ENCODE measurements at places on chromosomes 2 and 18. TPM values are rescaled to one million over a fixed set of nuclear protein-coding genes. Genes with fewer than 3 reads are reported as not detected.
A peak's percentile ranks its signal among the peaks of the same experiment; 100 is the strongest.

- H3K4me3 ChIP-seq: no peak overlapping the region
- no peaks in the 10 kb centered on the region for H3K36me3 ChIP-seq
- H3K27me3 ChIP-seq: no peaks in the 10 kb centered on the region
- no peak for DNase-seq
- H3K4me1 ChIP-seq: no peaks in the 10 kb centered on the region
These were observed 45.1 kb upstream of the LRP1B start for GRCh38 chr2:142175813-142176338.

GRCh38 chr2:118800736-118801135 is 46.7 kb downstream of the EN1 start:
- no peak for DNase-seq
- no peaks in the 10 kb centered on the region for H3K27me3 ChIP-seq
- H3K4me1 ChIP-seq: no peaks in the 10 kb centered on the region
- no peak overlapping the region for H3K27ac ChIP-seq

CYB5A gene
- 33.2 TPM for total RNA-seq

- H3K27ac ChIP-seq: peak overlapping the region; percentile 70
- no peak overlapping the region for H3K4me3 ChIP-seq
- H3K36me3 ChIP-seq: no peaks in the 10 kb centered on the region
- no peaks in the 10 kb centered on the region for H3K27me3 ChIP-seq
These were observed 100.5 kb downstream of the TPGS2 start for GRCh38 chr18:36728345-36728744.

GRCh38 chr2:104321116-104321795 is 532.7 kb upstream of the POU3F3 start:
- no peak overlapping the region for H3K27ac ChIP-seq
- H3K36me3 ChIP-seq: no peaks in the 10 kb centered on the region
- H3K4me3 ChIP-seq: no peak overlapping the region
- H3K27me3 ChIP-seq: no peaks in the 10 kb centered on the region

MALL gene
- total RNA-seq: 21.7 TPM

CDCA7 gene
- 2.8 TPM for total RNA-seq

DNA sequence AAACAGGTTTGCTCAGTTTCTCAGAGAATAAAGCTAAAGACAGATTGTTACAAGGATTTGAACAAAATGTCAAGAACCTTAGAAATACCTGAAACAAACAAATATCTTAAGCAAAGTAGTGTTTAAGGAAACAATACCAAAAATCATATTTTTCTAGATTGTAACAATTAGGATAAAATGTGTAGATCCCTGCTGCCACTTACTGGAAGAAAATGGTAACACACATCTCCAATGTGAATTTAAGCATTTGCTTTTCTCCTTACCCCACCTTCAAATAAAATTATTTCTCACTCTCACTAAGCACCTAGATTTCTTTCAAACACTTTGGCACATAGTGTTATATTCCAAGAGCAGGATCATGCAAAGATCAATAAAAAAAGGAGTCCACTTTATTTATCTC is 34.9 kb downstream of the SUCLG1 start:
- H3K4me1 ChIP-seq: no peaks in the 10 kb centered on the region
- H3K36me3 ChIP-seq: peaks cover 2% of the 10 kb centered on the region
- no peak overlapping the region for H3K27ac ChIP-seq

SERPINB12 gene
- total RNA-seq: not detected

CYP26B1 gene
- 8.8 TPM for total RNA-seq

DNA sequence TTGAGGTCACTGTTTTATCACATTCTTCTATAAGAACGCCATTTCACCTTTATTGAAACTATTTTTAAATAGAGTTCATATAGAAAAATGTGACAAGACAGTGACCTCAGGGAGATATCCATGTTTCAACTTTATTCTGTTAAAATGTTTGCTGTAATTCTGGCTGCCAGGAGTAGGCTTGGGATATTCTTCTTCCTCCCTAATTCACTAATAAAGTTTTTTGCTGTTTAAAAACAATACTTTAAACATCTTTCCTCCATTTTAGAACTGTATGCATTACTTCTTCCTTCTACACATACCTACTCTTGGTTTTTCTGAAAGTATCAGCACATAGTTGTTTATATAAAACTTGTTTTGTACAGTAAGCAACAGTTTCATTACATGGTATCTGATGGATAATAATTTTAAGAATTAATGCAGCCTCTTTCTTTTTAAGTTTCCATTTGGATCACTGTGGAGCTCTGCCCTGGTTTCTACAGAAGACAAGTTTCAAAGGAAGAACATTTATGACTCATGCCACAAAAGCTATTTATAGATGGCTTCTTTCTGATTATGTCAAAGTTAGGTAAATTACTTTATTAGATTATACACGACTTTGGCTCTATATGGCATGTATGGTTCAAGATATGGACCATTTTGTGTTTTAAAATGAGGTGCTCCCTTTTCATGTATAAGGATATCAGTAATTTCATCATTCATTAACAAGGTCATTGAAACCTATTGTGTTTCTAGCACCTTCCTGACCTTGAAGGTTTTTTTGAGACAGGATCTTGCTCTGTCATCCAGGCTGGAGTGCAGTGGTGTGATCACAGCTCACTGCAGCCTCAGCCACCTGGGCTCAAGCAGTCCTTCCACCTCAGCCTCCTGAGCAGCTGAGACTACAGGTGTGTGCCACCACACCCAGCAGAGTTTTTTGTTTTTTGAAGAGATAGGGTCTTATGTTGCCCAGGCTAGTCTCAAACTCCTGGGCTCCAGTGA is 7.2 kb downstream of the CPSF3 start:
- no peaks in the 10 kb centered on the region for H3K4me1 ChIP-seq
- no peak overlapping the region for H3K27ac ChIP-seq
- H3K27me3 ChIP-seq: no peaks in the 10 kb centered on the region
- no peaks in the 10 kb centered on the region for H3K36me3 ChIP-seq
- DNase-seq: no peak

DNA sequence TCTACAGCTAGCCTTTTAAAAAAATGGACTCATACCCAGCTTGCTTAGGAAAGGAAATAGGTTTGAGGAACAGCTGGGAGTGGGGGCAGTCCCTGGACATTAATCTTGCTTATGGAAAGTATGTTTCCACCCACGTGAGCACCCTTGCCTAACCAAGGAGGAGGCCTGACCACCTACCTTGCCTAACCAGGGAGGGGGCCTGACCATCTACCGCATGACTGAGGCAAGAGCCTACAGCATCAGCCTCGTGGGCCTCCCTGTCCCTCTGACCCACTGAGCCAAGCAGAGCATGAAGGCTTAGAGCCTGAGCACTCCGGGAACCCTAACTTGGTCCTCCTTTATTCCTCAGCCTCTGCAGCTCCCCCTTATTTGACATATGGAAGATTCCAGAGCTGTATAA is 20.2 kb downstream of the PRKAG3 start:
- H3K27me3 ChIP-seq: no peaks in the 10 kb centered on the region
- peaks cover 2% of the 10 kb centered on the region for H3K4me1 ChIP-seq
- H3K4me3 ChIP-seq: no peak overlapping the region
- no peaks in the 10 kb centered on the region for H3K36me3 ChIP-seq
- H3K27ac ChIP-seq: no peak overlapping the region
- DNase-seq: peak; percentile 67

DNA sequence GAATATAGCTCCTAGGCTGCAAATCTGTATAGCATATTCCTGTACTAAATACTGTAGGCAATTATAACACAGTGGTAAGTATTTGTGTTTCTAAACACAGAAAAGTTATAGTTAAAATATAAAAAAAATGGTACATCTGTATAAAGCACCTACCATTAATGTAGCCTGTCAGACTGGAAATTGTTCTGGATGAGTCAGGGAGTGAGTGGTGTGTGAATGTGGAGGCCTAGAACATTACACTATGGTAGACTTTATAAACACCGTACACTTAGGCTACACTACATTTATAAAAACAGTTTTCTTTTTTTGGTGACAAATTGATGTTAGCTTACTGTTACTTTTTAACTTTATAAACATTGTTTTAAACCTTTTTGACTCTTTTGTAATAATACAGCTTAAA is 226.3 kb downstream of the CCDC85A start:
- H3K4me3 ChIP-seq: no peak overlapping the region
- no peak overlapping the region for H3K27ac ChIP-seq
- H3K27me3 ChIP-seq: no peaks in the 10 kb centered on the region
- H3K36me3 ChIP-seq: no peaks in the 10 kb centered on the region

GRCh38 chr2:55314985-55315384 is 46.0 kb upstream of the MTIF2 start:
- no peak overlapping the region for H3K4me3 ChIP-seq
- no peak for DNase-seq
- H3K4me1 ChIP-seq: no peaks in the 10 kb centered on the region
- no peaks in the 10 kb centered on the region for H3K36me3 ChIP-seq
- no peak overlapping the region for H3K27ac ChIP-seq

Measured in aorta (tissue), 5 donors.